Mesothelial cell of epicardium (in vitro differentiated cells): ENCODE measurements at places on chromosomes 16 and 17.
A peak's percentile ranks its signal among the peaks of the same experiment; 100 is the strongest.

DNA sequence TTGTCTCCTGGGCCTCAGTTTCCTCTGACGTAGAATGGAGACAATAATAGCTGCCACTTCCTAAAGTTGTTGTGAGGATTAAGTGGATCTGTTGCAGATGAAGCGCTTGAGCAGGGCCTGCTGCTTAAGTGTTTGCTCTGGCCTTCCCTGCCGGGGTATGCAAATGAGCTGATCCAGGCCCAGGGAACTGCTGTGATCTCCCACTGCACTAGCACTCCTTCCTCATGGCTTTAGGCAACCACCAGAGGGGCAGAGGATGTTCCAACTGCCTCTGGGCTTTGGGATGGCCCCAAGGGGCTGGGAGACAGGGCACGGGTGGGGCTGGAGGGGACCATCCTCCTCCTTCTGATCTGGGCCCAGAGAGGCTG, 6.2 kb downstream of the SBK1 start:
- no peak for DNase-seq
- H3K4me3 ChIP-seq: no peak overlapping the region
- peaks cover 10% of the 10 kb centered on the region for H3K36me3 ChIP-seq
- no peak overlapping the region for H3K27ac ChIP-seq
- H3K4me1 ChIP-seq: peaks cover 25% of the 10 kb centered on the region
- no peaks in the 10 kb centered on the region for H3K27me3 ChIP-seq

DNA sequence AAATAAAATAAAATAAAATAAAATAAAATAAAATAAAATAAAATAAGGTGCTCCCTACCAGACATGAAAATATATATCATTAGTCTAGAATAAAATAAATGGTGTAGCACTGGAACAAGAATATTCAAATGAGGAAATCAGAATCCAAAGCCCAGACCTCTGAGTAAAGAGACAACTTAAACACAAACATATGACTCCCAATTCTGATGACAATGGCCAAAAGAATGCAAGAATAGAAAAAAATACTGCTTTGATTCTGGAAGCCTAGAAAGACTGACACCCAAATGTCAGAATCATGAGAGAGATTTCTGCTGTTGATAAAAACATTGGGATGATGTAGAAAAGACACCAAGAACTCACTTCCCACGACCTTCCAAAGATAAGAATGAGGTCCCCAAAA, 27.9 kb downstream of the MYOCD start:
- no peak for DNase-seq
- no peaks in the 10 kb centered on the region for H3K27me3 ChIP-seq
- H3K36me3 ChIP-seq: no peaks in the 10 kb centered on the region
- no peak overlapping the region for H3K4me3 ChIP-seq
- H3K27ac ChIP-seq: no peak overlapping the region

- H3K27ac ChIP-seq: no peak overlapping the region
- H3K36me3 ChIP-seq: no peaks in the 10 kb centered on the region
Observed at GRCh38 chr16:979147-979546, 2.4 kb upstream of the SOX8 start.

DNA sequence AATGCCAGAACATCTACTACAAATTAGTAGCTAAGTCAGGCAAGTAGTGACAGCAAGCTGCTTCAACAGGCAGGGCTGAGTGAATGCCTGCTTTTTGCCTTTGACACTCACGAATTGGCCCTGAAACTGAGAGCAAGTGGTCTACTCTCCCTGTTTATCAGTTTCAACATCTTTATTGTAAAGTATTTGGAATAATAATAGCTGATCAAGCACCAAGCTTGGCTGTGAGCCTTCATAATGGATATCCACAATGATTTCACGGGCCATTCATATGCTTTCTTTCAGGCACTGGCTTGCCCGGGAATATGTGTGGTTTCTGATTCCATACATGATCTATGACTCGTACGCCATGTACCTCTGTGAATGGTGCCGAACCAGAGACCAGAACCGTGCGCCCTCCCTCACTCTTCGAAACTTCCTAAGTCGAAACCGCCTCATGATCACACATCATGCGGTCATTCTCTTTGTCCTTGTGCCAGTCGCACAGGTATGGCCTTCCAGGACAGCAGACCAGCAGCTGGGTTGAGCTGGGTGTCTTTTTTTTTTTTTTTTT, 5.2 kb downstream of the TLCD3A start:
- H3K4me1 ChIP-seq: peaks cover 14% of the 10 kb centered on the region
- no peak overlapping the region for H3K27ac ChIP-seq
- H3K27me3 ChIP-seq: no peaks in the 10 kb centered on the region
- DNase-seq: no peak
- peaks cover 20% of the 10 kb centered on the region for H3K36me3 ChIP-seq
- no peak overlapping the region for H3K4me3 ChIP-seq

DNA sequence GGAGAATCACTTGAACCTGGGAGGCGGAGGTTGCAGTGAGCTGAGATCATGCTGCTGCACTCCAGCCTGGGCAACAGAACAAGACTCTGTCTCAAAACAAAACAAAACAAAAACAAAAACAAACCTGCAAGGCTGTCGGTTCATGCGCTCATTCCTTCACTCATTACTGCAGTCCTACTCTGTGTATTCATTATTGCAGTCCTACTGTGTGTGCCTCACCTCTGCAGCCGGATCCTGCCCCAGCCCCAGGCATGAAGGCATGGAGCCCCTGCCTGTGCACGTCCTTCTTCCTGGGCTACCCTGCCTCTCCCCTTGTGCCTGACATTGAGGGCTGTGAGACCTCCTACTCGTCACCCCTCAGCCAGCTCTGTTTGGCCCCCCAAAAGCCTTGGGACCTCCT, 57.6 kb downstream of the TMEM235 start:
- no peak overlapping the region for H3K4me3 ChIP-seq
- H3K4me1 ChIP-seq: no peaks in the 10 kb centered on the region
- no peaks in the 10 kb centered on the region for H3K27me3 ChIP-seq
- no peak for DNase-seq
- H3K27ac ChIP-seq: no peak overlapping the region

GRCh38 chr16:30032083-30032819, 1.2 kb upstream of the TLCD3B start:
- peaks cover 9% of the 10 kb centered on the region for H3K4me1 ChIP-seq
- H3K4me3 ChIP-seq: peak overlapping the region; percentile 49
- DNase-seq: no peak
- peaks cover 90% of the 10 kb centered on the region for H3K27me3 ChIP-seq
- no peak overlapping the region for H3K27ac ChIP-seq

- H3K4me3 ChIP-seq: no peak overlapping the region
- H3K27ac ChIP-seq: peak overlapping the region; percentile 73
- H3K27me3 ChIP-seq: no peaks in the 10 kb centered on the region
Observed at GRCh38 chr17:65918916-65919315, 273.0 kb downstream of the CEP112 start.

GRCh38 chr17:17231621-17232302, 5.2 kb downstream of the FLCN start:
- no peak for DNase-seq
- H3K4me1 ChIP-seq: peaks cover 14% of the 10 kb centered on the region
- H3K36me3 ChIP-seq: peaks cover 19% of the 10 kb centered on the region
- no peak overlapping the region for H3K27ac ChIP-seq
- no peak overlapping the region for H3K4me3 ChIP-seq

DNA sequence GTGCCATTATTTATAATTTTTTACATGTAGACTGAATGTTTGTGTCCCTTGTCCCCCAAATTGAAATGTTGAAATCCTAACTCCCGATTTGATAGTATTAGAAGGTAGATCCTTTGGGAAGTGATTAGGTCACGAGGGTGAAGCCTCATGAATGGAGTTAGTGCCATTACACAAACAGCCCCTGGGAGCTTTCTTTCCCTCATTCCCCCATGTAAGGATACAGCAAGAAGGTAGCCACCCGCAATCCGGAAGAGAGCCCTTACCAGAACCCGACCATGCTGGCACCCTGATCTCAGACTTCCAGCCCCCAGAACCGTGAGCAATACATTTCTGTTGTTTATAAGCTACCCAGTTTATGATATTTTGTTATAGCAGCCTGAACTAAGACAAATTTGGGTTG, 143.2 kb downstream of the NPIPB5 start:
- no peak for DNase-seq
- no peaks in the 10 kb centered on the region for H3K36me3 ChIP-seq
- H3K4me1 ChIP-seq: no peaks in the 10 kb centered on the region
- no peak overlapping the region for H3K27ac ChIP-seq

GRCh38 chr16:67782567-67783352, 23.6 kb downstream of the RANBP10 start:
- no peaks in the 10 kb centered on the region for H3K4me1 ChIP-seq
- H3K27ac ChIP-seq: no peak overlapping the region
- no peak overlapping the region for H3K4me3 ChIP-seq
- no peak for DNase-seq
- H3K27me3 ChIP-seq: no peaks in the 10 kb centered on the region

- no peaks in the 10 kb centered on the region for H3K27me3 ChIP-seq
- peak overlapping the region; percentile 27 for H3K27ac ChIP-seq
- H3K4me1 ChIP-seq: peaks cover 10% of the 10 kb centered on the region
- no peak for DNase-seq
- H3K36me3 ChIP-seq: peaks cover 9% of the 10 kb centered on the region
- H3K4me3 ChIP-seq: no peak overlapping the region
Observed at GRCh38 chr17:51036084-51036483, 84.6 kb downstream of the SPAG9 start.

- DNase-seq: no peak
- H3K4me1 ChIP-seq: peaks cover 9% of the 10 kb centered on the region
- H3K27me3 ChIP-seq: peaks cover 52% of the 10 kb centered on the region
- no peak overlapping the region for H3K4me3 ChIP-seq
Observed at GRCh38 chr17:9750524-9750923, 40.9 kb downstream of the DHRS7C start.

GRCh38 chr16:72480911-72481310, 309.0 kb upstream of the PMFBP1 start:
- H3K4me3 ChIP-seq: no peak overlapping the region
- no peaks in the 10 kb centered on the region for H3K27me3 ChIP-seq
- peaks cover 2% of the 10 kb centered on the region for H3K4me1 ChIP-seq
- peaks cover 1% of the 10 kb centered on the region for H3K36me3 ChIP-seq
- no peak overlapping the region for H3K27ac ChIP-seq

DNA sequence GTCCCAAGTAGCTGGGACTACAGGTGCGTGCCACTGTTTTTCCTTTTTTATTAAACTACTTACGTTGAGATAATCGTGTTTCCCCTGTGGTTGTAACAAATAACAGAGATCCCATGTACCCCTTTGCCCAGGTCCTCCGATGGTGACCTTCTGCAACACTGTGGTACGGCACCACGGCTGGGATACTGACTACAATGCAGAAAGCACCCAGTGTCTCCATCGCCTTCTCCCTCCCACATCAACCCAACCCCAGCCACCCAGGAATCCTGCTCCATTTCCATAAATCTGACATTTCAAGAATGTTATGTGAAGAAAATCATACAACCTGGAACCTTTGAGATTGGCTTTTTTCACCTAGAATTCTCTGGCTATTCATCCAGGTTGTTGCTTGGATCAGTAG, 22.1 kb downstream of the MPRIP start:
- no peaks in the 10 kb centered on the region for H3K27me3 ChIP-seq
- H3K27ac ChIP-seq: no peak overlapping the region
- no peak overlapping the region for H3K4me3 ChIP-seq
- peaks cover 3% of the 10 kb centered on the region for H3K36me3 ChIP-seq

GRCh38 chr16:55189224-55189623, 134.8 kb upstream of the IRX6 start:
- no peaks in the 10 kb centered on the region for H3K36me3 ChIP-seq
- H3K27me3 ChIP-seq: peaks cover 55% of the 10 kb centered on the region
- H3K4me1 ChIP-seq: peaks cover 5% of the 10 kb centered on the region
- no peak for DNase-seq
- no peak overlapping the region for H3K27ac ChIP-seq

GRCh38 chr17:41212524-41213169, 13.8 kb upstream of the KRTAP9-2 start:
- no peaks in the 10 kb centered on the region for H3K27me3 ChIP-seq
- no peak overlapping the region for H3K27ac ChIP-seq
- no peaks in the 10 kb centered on the region for H3K36me3 ChIP-seq
- H3K4me1 ChIP-seq: no peaks in the 10 kb centered on the region
- no peak overlapping the region for H3K4me3 ChIP-seq
- no peak for DNase-seq

DNA sequence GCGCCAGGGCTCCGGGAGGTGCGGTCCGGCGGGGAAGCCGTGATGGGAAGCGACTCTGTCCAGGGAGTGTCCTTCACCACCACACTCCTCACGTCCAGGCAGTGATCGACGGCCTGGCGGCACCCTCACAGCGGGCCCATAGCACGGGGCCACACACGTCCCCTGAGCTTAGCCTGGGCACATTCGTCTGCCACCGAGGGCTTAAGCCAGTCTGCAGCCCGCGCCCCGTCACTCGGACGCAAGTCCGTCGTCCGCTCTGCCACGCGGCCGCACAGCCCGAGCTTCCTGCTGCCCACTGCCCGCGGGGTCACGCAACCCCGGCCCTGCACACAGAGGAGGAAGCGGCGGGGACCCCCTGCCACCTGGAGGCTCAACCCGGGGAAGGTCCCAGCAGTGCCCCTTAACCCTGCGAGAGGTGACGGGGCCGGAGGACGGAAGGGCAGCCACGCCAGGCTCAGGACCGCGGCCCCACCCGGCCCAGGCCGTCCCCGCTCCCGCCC, 3.0 kb upstream of the TBX2 start:
- peaks cover 13% of the 10 kb centered on the region for H3K36me3 ChIP-seq
- peak overlapping the region; percentile 43 for H3K27ac ChIP-seq
- peak overlapping the region; percentile 65 for H3K4me3 ChIP-seq
- peaks cover 51% of the 10 kb centered on the region for H3K4me1 ChIP-seq

- no peak overlapping the region for H3K4me3 ChIP-seq
- no peaks in the 10 kb centered on the region for H3K27me3 ChIP-seq
- no peak for DNase-seq
- peaks cover 4% of the 10 kb centered on the region for H3K4me1 ChIP-seq
Observed at GRCh38 chr17:41724476-41725050, 9.9 kb downstream of the HAP1 start.

GRCh38 chr16:75550211-75550662, 5.8 kb downstream of the TMEM231 start:
- no peak overlapping the region for H3K4me3 ChIP-seq
- peaks cover 6% of the 10 kb centered on the region for H3K4me1 ChIP-seq
- H3K36me3 ChIP-seq: no peaks in the 10 kb centered on the region
- no peak for DNase-seq

- H3K4me3 ChIP-seq: no peak overlapping the region
- H3K4me1 ChIP-seq: peaks cover 6% of the 10 kb centered on the region
- peaks cover 2% of the 10 kb centered on the region for H3K36me3 ChIP-seq
- peak; percentile 7 for DNase-seq
- H3K27me3 ChIP-seq: no peaks in the 10 kb centered on the region
Observed at GRCh38 chr16:4087099-4087885, 28.9 kb downstream of the ADCY9 start.

GRCh38 chr17:61872099-61872498, 8.8 kb upstream of the BRIP1 start:
- H3K36me3 ChIP-seq: peaks cover 7% of the 10 kb centered on the region
- no peak overlapping the region for H3K4me3 ChIP-seq
- no peak overlapping the region for H3K27ac ChIP-seq
- no peak for DNase-seq

GRCh38 chr16:6560306-6561100, 772.1 kb upstream of the RBFOX1 start:
- no peaks in the 10 kb centered on the region for H3K36me3 ChIP-seq
- H3K4me1 ChIP-seq: no peaks in the 10 kb centered on the region
- DNase-seq: no peak

- no peaks in the 10 kb centered on the region for H3K36me3 ChIP-seq
- DNase-seq: no peak
- H3K27me3 ChIP-seq: peaks cover 38% of the 10 kb centered on the region
- no peak overlapping the region for H3K4me3 ChIP-seq
- peaks cover 23% of the 10 kb centered on the region for H3K4me1 ChIP-seq
Observed at GRCh38 chr17:29048440-29049368, 5.8 kb downstream of the PIPOX start.

- H3K4me1 ChIP-seq: peaks cover 3% of the 10 kb centered on the region
- H3K4me3 ChIP-seq: no peak overlapping the region
- no peak for DNase-seq
- no peak overlapping the region for H3K27ac ChIP-seq
- H3K27me3 ChIP-seq: no peaks in the 10 kb centered on the region
Observed at GRCh38 chr16:12511708-12512107, 292.0 kb downstream of the CPPED1 start.
